Stimulated activated CD4-positive, alpha-beta T cell treated with anti-CD3 and anti-CD28 coated beads, TNF-alpha, amount 100 ng/mL, for 48 hours (primary cell): ENCODE measurements at places on chromosomes 6 and 20.

DNA sequence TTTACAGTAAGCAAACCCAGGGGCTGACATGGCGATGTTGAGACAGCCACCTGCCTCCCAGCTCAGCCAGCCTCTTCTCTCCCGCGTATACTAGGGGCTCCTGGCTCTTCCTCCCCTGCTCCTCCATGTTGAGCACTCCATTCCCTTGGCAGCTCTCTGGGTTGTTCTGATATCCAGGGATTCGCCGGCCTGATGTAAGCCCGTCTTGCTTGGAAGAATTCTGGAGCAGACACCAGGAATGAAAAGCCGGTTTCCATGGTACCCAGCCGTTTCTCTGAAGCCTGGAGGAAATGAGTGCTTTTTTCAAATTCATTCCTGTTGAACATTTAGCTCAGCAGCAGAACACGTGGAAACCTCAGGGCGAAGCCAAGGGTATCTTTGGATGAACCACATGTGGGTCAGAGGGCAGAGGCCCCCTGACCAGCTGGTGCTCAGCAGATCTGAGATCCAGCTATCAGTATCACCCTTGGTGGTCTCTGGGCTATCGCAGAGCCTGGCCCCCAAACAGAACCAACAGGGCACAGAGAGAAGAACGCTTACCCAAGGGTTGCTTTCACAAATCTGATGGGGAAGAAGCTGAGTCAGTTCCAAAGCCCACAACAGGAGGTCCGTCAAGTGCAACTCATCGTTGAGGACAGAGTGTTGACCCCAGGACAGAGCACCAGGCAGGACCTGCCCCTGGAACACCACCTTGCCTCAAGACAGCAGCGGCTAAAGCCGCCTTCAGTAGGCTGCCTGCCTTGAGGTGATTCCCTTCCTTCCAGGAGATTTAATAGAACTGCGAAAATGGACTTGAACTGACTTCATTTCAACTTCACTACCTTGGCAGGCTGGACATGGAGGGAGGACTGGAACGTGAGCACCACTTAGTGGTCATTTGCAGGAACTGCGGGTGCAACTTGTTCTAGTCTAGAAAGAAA is 96.1 kb upstream of the RIN2 start:
- peak; percentile 13 for DNase-seq

DNA sequence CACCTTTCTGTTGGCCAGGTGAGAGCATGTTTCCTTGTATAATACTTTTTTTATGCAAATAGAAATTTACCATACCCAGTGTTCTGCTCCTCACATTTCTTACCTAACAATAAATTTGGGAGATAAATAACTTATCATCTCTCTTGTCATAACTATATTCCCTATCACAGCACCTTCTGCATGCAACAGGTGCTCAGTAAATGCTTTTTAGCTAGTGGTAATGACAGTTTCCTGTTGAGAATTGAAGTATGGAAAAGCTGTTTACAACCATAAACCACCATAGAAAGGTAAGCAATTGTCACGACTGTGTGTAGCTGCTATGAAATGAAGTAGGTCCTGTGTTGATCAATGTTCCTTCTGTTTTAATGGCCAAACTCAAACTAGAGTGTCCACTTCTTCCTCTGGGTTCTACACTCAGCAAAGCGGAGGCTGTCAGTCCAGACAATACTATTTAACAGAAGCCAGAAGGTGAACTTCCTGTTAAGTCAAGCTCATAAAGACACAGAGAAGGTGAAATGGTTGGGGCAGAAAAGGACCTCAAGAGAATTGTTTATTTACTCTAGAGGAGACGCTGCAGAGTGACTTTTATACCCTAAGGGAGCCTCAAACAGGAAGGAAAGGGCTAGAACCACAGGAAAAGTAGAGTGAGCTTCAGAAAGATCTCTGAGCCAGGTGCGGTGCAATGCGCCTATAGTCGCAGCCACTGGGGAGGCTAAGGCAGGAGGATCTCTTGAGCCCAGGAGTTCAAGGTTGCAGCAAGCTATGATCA is 84.0 kb upstream of the SLC22A16 start:
- DNase-seq = no peak

- DNase-seq = no peak
Observed at GRCh38 chr20:33333616-33334015, 50.6 kb downstream of the BPIFB1 start.

- DNase-seq = no peak
Observed at GRCh38 chr6:147614501-147614900, 106.0 kb downstream of the SAMD5 start.

- no peak for DNase-seq
Observed at GRCh38 chr6:158279615-158280014, 32.6 kb upstream of the TULP4 start.

DNA sequence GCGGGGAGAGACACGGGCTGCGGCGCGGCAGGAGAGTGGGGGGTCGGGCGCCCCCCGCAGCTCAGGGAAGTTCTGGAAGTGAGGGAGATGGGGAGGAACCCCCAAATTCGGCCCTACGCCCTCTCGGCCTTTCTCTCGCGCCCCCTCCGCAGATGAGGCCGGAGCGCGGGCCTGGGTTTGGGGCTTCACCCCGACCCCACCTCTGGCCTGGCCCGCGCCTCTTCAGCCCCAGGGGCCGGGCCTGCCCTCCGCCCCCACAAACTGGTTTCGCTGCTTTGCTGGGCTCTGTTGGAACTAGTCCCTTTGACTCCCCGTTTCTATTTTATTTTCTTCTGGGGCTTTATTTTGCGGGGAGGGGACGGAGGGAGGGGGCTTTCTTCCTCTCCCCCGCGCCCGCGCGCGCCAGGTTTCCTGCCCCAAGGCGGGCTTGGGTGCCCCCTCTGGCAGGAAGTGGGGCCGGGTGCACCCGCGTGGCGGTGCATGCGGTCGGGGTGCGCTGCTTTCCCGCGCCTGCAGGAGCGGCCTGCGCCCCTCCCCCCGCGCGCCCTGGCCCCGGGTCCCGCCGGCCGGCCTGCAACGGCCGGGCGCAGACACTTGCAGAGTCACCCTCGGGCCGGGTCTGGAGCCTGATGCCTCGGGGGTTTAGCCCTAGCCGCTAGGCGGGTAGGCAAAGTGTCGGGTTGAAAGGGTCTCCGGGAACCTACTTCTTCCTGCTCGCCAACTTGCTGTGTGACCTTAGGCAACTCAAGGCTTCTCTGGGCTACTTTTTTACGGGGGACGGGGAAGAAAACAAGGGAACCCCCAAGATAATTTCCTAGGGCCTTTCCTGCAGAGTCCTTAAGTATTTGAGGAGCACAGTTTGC is 1.3 kb downstream of the HMGA1 start:
- peak; percentile 69 for DNase-seq

- DNase-seq = no peak
Observed at GRCh38 chr6:141290941-141291721, 841.6 kb upstream of the GJE1 start.

DNA sequence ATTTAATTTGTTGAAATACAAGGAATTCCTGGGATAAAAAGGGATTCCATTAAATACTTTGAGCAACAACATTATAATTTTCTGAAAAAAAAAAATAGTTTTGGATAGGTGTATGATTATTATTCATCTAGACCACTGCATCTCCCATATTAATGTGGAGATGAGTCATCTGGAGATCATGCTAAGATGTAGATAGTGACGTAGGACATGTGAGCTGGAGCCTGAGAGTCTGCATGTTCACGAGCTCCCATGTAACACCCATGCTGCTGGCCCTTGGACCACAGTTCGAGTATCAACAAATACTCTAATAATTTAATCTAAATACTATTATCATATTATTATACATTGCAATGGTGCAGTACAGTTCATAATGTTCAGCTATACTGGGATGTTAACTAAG is 91.6 kb downstream of the EPM2A start:
- DNase-seq = no peak

GRCh38 chr6:6825193-6825784 is 236.8 kb downstream of the LY86 start:
- no peak for DNase-seq

- DNase-seq = no peak
Observed at GRCh38 chr6:115891111-115891669, 169.5 kb downstream of the FRK start.

DNA sequence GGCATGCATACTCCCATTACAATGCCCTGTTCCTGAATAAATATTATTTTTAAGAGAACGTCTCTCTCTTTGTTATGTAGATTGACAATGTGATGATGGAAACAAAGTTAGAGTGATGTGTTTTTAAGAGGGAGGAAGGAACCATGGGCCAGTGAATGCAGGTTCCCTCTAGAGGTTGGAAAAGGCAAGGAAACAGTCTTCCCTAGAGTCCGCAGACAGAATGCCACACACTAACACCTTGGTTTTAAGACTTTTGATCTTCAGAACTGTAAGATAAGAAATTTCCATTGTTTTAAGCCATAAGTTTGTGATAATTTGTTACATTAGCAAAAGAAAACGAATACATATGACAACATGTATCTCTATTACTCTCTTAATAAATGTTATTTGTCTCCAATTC is 4.7 kb upstream of the CENPW start:
- no peak for DNase-seq

GRCh38 chr6:100472674-100473073 is 8.0 kb upstream of the SIM1 start:
- DNase-seq = peak; percentile 33

DNA sequence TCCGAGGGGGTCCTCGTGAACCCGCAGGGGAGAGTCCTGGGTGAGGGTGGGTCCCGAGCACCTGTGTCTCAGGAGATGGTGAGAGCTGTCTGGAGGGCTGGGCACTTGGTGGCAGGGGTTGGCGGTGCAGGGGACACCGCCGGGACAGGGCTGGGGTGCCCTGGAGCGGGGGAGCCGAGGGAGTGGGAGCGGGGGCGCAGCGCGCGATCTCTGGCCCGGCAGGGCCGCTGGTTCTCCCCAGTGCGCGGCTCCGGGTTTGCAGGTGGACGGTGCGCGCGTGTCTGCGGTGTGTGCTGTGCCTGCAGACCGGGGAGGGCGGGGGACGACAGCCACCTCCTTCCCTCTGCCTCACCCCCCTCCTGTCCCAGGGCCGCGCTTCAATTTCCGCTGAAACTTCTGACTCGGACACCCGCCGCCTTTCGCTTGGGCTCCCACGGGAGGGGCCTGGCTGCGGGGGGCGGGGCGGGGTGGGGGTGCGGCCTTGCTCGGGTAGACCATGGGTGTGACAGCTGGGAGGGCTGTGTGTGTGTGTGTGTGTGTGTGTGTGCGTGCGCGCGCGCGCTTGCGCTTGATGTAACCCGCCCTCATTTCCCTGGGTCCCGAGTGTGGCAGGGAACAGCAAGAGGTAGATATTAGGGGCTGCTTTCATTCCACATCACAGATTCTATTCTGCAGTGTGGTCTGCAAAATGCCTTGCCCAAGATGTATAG is 1.2 kb downstream of the TRIB3 start:
- DNase-seq = peak; percentile 67

DNA sequence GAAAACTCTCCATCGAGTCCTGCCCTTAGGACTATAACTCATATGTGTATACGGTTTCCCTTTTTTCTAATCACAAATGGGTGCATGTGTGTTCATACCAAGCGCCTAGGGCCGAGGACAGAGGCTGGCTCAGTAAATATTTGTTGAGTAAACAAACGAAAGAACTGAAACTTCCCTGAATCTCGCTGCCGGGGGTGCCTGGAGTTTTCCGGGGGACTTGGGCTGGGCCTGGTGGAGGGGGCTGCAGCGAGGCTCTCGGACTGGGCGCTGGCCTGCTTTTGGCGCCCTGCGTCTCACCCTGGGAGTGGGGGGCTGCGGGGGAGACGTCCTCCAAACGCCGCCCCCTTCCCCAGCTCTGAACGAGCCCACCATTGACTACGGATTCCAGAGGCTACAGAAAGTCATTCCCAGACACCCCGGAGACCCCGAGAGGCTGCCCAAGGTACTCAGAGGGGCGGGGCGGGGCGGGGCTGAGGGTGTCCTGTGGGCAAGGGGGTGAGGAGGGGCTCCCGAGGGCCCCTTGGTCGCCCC is 49.0 kb downstream of the CPXM1 start:
- no peak for DNase-seq

GRCh38 chr6:127484212-127484863 is 25.1 kb upstream of the KIAA0408 start:
- DNase-seq = no peak

- DNase-seq = no peak
Observed at GRCh38 chr6:43912598-43913371, 142.8 kb downstream of the VEGFA start.

DNA sequence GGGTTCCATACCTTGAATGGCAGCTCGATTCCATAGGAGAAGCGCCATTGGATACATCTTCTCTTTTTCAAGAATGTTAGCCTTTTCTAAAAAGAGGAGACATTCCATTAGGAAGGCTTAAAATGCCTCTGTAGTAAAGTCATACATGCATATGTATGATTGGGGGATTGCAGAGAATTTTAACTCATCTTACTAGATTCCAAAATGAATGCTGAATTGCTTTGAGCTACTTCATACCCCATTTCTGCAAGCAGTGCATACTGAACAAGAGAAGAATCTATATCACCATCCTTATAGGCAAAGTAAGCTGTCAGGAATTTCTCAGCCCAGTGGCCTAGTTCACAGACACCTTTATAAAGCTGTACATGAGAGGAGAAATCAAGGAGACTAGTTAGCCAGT is 80.3 kb downstream of the NDUFAF5 start:
- DNase-seq = no peak

- no peak for DNase-seq
Observed at GRCh38 chr6:161246725-161247124, 27.1 kb downstream of the AGPAT4 start.

- DNase-seq = no peak
Observed at GRCh38 chr20:32872266-32872665, 13.5 kb downstream of the EFCAB8 start.

DNA sequence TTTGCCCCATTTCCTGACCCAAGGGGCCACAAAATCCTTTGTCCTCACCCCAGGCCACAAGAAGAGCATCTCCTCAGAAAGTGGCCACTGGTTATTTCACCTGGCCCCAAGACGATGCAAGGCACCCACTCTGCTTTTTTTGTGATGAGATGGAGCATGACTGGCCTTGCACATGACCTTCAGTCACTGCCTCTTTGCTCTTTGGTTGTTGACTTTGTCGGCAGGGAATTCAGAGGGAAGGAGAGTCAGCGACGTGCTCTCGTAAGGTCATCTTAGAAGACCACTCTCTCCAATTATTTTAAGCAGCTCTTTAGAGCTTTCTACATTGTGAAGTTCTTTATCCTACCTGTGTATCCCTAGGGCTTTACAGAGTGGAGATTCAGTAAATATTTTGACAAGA is 306.7 kb downstream of the PLCB1 start:
- DNase-seq = no peak

DNA sequence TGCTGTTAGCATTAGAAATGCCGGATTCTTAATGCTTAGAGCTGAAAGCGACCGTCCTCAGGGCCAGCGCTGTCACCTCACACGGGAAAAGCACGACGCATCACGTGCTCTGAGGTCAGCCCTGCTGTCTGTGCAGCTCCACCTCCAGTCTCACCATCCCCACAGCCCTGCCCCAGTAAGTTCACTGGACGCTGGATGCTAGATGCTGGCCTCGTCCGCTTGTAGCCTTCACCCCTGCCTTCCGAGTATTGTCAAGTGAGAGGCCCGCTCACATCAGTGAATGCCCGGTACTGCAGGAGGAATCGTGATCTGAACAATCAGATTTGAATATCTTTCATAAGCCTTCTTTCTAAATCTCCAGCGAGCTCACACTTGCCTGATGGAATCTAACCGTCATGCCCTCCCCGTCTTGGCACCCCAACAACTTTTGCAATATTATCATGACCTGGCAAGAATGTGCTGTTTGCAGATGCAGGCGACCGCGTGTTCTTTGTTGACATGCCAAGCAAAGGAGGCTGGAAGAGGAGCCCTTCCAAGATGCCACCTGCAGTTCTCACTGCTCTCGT is 64.9 kb downstream of the DLL1 start:
- no peak for DNase-seq

- DNase-seq = no peak
Observed at GRCh38 chr20:7716286-7716972, 223.8 kb downstream of the HAO1 start.

- no peak for DNase-seq
Observed at GRCh38 chr6:127533011-127533410, 13.9 kb upstream of the MTCL3 start.
